ENCODE measurements at places on chromosomes 5 and 9.

DNA sequence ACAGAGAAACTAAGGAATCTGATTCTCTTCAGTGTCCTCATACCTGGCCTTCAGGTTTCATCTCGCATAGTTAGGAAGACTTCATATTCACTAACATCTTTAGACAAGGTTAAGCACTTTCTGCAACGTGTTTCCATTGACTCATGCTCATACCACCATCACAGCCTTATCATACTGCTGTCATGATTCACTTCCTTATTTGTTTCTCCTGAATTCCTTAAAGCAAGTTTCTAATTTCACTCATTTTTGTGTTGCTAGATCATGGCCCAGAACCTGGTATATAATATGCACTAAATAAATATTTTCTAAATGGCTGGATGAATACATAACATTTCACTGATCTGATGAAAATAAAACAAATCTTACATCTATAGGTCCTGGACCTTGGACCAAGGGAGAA is 472.9 kb downstream of the PRELID2 start:
- DNase-seq = no peak

GRCh38 chr5:123220621-123221146 is 131.6 kb downstream of the PRDM6 start:
- DNase-seq = no peak

- no peak for DNase-seq
Measured at GRCh38 chr5:72647806-72648205, 140.6 kb upstream of the ZNF366 start.

DNA sequence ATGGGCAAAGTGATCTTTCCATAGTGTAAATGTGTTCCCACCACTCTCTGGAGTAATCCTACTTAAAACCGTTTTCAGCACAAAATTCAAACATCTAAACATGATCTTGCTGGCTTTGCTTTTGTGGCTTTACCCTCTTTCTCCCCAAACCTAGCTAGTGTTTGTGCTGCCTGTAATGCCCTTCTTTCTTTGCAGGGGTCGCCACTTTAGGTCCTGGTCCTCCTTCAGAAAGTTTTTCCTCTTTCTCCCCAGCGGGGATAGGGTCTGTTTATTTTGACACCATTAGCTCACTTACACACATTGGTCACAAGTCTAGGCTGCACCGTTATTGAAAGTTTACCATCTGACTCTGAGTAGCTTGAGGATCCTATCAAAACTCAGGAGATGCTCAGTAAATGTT is 736 bp upstream of the HSD17B4 start:
- no peak for DNase-seq

- no peak for DNase-seq
Measured at GRCh38 chr5:139958432-139959148, 84.5 kb downstream of the NRG2 start.

- no peak for DNase-seq
Measured at GRCh38 chr5:54845567-54845941, 139.8 kb downstream of the ESM1 start.

GRCh38 chr5:153496835-153497234 is 6.4 kb downstream of the GRIA1 start:
- DNase-seq = no peak

DNA sequence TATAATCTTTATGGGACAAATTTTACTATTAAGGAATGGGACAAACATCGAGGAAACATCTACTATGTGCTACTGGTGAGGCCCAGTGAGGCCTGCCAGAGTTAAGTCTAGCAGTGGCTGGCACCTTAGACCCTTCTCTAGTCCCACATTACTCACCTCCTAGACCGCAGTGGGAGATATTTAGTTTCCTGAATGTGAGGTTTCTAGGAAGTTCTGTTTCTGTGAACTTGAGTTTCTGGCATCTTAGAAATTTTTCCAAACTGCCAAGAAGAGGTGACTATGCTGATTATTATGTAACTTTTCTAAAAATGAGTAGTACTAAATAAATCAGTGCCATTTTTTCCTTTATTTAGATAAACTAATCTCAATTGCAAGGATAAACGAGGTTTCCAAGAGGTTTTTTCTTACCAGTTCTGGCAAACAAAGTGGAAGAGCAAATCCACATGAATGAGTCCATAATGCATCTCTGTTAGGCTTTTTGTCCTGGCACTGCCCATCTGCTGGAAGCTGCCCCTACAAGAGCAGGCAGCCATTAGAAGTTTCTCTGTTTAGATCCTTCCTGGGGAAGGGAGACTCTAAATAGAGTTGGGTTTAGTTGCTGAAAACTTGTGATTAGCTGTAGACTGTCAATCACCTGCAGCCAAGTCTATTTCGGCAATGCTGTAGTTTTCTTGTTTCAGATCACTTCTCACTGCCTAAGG is 348.7 kb downstream of the MAN2A1 start:
- no peak for DNase-seq

- no peak for DNase-seq
Measured at GRCh38 chr5:175748650-175749049, 90.8 kb downstream of the HRH2 start.

GRCh38 chr5:17180864-17181723 is 36.3 kb upstream of the BASP1 start:
- no peak for DNase-seq

DNA sequence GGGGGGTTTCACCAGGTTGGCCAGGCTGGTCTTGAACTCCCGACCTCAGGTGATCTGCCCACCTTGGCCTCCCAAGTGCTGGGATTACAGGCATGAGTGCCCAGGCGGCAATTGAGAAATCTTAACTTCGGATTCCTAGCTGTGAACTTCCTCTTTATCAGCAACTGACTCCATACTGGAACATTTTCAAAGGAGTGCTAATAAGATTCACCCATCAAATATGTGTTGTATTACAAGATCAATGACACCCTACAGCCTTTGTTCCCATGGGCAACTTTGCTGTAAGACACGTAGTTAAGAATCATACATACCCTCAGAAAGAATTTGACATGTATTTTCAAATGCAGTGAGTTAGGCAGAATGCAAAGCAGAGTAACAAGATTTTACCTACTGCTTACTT is 23.1 kb upstream of the ACOT12 start:
- no peak for DNase-seq

GRCh38 chr5:83509540-83509939 is 38.0 kb downstream of the VCAN start:
- no peak for DNase-seq

DNA sequence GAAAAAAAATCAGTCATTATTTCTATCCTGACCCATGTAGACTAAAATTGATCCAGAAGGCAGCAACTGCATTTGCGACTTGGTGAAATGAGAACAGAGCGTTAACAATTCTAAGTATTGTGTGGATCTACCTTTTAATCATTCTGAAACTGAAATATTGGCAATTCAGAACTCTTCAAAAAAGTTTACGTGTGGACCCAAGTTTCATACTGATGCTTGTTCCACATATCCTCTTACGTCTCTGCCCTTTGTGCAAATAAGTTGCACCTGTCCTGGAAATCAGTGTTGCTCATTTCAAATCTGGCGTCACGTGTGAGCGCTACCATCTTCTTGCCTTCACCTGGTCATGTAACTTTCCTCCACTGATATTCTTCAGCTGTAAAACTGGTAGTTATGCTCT is 74.7 kb downstream of the NTRK2 start:
- no peak for DNase-seq

DNA sequence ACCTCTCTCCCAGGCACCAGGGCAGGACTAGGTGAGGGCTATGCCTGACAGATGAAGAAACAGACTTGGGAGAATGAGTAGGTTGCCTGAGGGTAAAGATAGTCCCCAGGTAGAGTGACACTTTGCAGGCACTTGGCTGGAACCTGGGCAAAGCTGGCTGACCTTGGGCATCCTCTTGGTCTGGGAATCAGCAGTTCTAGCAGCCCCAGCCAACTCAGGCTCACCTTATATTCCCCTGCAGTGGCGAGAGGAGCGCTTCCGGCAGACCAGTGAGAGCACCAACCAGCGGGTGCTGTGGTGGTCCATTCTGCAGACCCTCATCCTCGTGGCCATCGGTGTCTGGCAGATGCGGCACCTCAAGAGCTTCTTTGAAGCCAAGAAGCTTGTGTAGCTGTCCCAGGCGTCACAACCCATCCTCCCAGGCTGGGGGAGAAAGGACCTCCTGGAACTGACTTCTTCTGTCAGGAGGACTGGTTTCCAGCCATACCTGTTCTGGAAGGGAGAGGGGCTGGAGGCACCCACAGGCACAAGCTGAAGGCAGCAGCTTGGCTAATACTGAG is 3.1 kb downstream of the TMED9 start:
- no peak for DNase-seq

- no peak for DNase-seq
Measured at GRCh38 chr9:116905171-116905588, 218.1 kb downstream of the TRIM32 start.

DNA sequence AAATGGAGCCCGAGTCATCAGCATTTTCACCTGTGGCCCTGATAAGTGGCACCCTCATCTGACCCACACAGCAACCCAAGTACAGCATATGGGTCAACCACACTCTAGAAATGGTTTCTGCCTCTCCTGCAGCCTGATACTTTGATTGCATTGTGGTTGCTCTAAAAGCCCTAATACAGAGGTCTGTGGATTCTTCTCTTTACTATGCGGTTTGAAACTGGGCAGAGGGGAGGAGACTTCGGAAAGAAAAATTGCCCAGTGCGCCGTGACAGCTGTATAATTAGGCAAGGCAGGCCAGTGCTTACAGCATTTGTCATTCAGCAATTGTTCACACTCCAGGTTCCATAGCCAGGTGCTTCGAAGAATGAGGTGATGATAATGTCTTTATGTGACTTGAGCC is 361.0 kb downstream of the NFIB start:
- no peak for DNase-seq

- no peak for DNase-seq
Measured at GRCh38 chr5:172091956-172092732, 85.7 kb upstream of the FBXW11 start.

DNA sequence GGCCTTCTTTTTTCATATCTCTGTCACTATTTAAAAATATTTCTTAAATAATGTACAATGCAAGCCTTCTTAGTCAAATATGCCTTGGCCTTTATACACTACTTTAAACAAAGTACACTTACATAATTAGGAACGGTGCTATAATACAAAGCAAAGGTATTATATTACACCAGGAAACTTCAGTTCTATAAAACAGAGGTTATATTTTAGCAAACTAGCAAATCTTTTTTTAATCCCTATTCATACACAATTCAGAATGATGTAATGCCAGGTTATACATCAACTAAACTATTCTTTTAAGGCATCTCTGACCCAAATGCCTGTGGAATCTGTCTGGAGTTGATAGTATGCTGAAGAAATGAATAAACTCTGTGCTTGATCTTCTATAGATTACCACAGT is 10.7 kb upstream of the LURAP1L start:
- no peak for DNase-seq

DNA sequence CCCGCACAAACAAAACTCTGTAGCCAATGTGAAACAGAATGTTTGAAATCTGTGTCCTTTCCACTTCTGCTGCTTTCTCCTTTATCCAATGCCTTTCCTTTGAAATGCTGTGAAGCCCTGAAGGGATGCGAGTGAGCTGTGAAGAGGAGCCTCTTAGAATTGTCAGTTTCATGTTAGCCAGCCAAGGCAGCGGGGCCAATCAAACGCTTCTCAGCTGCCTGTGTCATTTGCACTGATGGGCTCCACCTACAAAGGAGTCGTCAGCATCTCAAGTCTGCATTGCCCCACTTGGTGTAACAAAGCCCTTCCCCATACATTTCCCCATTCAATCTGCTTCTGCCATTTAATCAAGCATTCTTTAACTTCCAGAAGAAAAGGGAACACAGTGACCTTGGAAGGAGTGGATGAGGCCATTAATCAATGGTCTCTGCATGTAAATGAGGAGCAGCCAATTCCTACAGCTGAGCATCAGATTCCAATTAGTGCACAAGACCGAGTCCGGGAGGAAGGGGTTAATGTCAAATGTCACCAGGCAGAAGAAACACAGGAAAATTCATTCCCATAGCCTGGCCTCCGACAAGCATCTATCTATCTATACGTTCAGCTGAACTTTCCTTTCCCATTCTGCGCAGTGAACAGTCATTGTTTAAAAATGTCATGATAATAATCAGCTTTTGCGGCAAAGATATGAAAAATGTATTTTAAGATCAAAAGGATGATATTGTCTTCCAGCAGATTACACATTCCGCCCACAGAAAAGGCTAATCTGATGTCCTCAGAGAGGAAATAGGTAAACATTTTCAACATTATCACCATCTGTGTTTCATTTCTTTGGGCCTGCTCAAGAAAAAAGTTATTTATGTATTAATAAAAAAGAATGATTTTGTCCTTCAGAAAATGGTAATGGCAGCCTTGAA is 154.6 kb downstream of the FSTL4 start:
- DNase-seq = no peak

DNA sequence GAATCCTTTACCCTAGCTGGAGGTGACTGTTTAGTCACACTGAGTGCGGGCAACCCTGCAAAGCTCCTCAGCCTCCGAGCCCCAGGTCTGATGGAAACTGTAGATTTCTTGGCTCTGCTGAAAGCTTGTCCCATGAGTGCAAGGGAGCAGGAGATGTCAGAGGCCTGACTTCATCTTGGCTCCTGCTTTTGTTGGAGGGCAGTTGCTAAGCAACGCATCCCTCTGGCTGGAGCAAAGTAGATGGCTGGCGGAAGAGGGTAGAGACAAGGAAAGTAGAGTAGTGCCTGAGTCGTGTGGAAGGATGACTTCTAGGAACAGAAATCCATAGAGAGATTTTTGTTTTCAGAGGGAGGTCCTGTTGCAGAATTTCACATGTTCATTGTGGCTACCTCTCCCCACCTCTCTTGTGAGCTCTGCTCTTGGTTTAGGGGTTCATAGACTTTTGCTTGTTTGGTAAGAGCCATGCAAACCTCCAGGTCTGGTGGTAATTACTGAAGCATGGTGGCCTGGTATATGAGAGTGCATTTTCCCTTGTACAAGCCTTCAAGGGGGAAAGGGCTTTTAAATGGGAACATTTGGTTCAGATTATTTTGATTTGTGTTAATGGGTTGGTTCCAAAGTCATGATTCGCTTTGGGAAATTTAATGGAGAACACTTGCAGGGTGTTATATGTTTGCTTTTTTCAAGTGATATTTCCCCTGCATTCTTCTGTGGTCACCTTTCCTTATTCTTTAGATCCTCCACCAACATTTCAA is 71.5 kb downstream of the ARHGAP26 start:
- peak; percentile 8 for DNase-seq

DNA sequence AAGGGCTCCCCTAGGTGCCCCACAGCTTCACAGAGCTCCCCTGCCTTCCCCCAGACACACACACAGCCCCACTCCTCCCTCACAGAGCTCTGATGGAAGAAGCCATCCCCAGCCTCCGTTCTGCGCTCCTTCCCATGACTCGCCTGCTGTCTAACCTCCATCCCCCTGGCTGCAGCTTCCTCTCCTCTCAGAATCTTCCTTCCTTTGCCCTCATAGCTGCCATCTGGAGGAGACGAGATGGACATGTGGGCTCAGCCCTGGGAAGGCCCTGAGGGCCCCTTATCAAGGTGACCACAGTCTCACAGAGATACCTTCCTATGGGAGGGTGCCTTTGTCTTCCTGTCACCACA is 94.3 kb downstream of the PCDH1 start:
- DNase-seq = no peak

GRCh38 chr5:5335700-5336264 is 86.7 kb upstream of the ICE1 start:
- no peak for DNase-seq
